ENCODE measurements at places on chromosomes 11 and 22. TPM values are rescaled to one million over a fixed set of nuclear protein-coding genes. Genes with fewer than 3 reads are reported as not detected.

The KCNK4 gene
- total RNA-seq: 0.17 TPM

The NNMT gene
- 367 TPM for total RNA-seq

The OR51G1 gene
- total RNA-seq: not detected

The NPTXR gene
- total RNA-seq: 0.29 TPM

The FGF19 gene
- total RNA-seq: not detected

The OVCH2 gene
- not detected for total RNA-seq

The GPR152 gene
- total RNA-seq: 0.17 TPM

The IFITM10 gene
- total RNA-seq: 0.58 TPM

Measured in smooth muscle cell of trachea (primary cell).